ENCODE measurements at places on chromosomes 3 and 15.

- no peak for DNase-seq
Measured at GRCh38 chr3:51966922-51967383, 301 bp downstream of the PCBP4 start.

DNA sequence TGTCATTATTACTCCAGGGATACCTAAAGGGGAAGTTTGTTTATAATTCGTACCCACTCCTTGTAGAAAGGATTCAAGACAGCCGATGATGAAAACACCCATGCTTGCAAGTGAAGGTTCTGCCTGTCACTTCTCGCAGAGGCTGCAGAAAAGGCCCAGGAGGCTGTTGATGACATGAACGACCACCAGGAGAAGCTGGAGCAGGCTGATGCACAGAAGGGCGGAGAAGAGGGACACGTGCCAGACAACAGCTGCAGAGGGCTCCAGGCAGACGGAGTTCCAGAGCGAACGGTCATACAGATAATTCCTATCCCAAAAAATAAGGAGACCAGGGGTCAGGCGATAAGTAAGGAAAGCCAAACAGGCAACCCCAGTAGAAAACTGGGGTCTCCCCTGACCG lies 5.7 kb upstream of the DYNLT2B start:
- peak; percentile 43 for DNase-seq

DNA sequence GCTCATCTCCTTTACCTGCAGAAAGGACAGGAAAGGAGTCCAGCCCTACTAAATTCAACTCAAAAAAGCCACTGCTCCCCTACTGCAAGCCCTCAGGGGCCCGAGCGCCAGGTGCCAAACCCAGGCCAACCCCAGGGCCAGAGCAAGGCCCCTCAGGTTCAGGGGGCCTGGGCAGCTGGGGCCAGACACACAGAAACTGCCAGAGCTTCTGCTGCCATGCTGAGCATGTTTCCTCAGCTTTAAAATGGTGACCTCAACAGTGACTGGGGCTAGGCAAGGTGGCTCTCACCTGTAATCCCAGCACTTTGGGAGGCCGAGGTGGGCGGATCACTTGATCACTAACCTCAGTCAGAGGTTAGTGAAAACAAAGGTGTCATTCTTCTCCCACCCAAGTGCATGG lies 38.8 kb downstream of the KLHL25 start:
- DNase-seq = no peak

GRCh38 chr3:100269001-100269400 lies 8.2 kb downstream of the TBC1D23 start:
- peak; percentile 32 for DNase-seq

DNA sequence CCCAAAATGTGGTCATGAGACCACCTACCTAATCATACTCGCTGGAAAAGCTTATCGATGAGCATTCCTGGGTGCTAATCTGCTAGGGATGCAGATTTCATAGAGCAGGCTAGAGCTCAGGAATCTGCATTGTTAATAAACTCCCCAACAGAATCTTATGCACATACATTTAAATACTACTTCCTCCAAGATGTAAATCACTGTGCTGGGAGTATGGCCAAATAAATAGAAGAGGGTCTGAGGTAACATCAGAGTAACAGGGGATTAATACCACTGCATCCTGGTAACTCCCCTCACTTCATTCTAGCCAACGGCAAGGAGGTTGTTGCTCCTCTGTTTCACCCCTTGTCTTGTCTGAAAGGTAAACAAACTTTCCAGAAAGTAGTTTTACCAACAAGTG lies 118.3 kb upstream of the SEMA6D start:
- no peak for DNase-seq

GRCh38 chr3:171935261-171936123 lies 92.3 kb downstream of the TMEM212 start:
- no peak for DNase-seq

All from fibroblast of skin of abdomen (primary cell).